Midbrain (tissue), 1 donor: ENCODE measurements at places on chromosomes 2 and 18.

- DNase-seq = no peak
Measured at GRCh38 chr2:3626812-3627499, 31.0 kb upstream of the ALLC start.

DNA sequence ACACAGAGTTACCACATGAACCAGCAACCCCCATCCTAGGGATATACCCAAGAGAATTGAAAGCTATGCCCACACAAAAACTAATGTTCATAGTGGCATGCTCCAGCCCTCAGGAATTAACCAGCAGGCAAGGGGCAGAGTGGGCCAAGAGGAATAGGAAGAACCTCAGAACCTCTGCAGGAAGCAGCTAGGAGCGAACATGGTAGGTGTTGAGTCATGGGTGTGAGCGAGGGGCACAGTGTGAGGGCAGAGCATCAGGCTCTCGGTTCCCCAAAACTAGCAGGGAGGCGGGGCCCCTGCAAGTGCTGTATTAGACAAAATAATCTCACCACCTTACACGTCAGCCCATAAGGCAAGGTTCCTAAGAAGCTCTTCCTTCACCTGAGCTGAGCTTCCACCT, 5.6 kb upstream of the RUFY4 start:
- no peak for DNase-seq

GRCh38 chr2:101638817-101639605, 58.5 kb upstream of the MAP4K4 start:
- no peak for DNase-seq

DNA sequence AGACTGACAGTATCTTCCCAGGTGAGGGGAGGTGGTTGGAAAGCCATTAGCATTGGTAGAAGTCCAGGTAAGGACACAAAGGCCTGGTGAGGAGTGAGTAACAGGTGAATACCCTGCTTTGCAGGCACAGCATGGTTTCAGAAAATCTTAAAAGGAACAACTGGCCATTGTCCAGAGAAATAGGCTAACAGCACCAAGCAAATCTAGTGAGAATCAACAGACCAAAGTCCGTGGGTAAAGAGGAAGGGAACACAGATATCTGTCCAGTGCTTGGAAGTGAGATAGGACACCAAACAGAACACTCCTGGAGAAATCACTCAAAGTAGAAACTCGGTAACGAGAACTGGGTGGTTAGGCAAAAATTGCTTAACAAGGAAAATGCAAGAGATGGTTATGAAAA, 88.8 kb upstream of the RPRM start:
- DNase-seq = no peak

GRCh38 chr18:58180172-58180571, 136.1 kb downstream of the NEDD4L start:
- DNase-seq = no peak

GRCh38 chr18:68449292-68449691, 265.6 kb downstream of the TMX3 start:
- no peak for DNase-seq
